ENCODE measurements at places on chromosomes 2 and 18.

DNA sequence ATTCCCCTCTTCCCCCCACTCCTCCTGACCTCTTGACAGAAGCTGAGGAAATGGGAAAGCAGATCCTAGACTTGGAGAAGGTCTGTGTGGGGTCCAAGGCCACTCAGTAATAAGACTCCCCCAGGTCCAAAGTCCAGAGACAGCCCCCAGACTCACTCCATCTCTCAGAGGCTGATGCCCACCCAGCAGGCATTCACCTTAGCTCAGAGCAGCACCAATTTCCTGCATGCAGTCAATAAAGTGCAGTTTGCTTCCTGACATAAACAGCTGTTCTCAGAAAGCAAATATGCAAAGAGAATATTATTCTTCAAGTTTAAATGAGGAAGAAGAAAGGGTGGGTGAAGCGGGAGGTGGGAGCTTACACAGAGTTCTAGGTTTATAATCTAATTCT lies 84.1 kb upstream of the RTN4 start:
- no peak for DNase-seq

DNA sequence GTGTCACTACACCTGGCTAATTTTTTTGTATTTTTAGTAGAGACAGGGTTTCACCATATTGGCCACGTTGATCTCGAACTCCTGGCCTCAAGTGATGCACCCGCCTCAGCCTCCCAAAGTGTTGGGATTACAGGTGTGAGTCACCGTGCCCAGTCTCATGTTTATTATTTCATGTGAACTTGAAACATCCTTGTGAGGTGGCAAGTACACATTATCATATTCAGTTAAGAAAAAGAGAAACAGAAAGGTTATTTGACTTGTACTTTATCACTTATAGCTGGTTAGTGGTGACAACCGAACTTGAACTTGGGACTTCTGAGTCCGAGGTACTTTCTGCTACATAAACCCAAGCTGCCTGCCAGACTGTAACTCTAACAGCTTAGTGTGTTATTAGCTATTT lies 24.4 kb downstream of the ABHD3 start:
- DNase-seq, result no peak

DNA sequence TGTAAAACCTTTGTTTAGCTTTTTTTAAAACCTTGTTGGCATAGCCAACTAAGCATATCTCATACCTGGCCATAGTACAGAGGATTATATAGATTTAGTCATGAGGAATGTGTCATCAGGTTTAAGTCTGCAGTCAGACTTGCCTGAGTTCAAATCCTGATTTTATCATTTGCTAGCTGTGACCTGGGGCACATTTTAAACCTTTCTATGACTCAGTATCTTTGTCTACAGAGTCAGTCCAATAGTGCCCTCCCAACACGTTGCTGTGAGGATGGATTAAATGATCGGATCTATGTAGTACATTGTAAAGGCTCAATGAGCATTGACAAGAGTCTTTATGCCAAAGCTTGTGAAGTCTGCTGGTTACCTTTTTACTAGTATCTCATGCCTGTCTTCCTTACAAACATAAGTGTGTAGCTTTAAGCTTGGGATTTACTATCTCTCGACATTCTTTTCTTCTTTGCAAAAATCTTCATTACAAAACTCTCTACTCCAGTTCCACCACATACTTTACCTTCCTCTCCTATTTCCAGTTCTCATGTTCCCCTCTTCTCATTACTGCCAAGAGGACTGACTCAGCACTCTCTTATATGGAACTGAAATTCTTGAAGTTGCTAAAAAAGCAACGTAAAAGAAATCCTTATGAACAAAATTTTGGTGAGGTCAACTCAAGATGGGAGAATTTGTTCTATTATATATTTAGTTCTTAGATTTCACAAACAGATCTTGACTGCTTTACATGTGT lies 68.1 kb upstream of the RBMS1 start:
- no peak for DNase-seq

DNA sequence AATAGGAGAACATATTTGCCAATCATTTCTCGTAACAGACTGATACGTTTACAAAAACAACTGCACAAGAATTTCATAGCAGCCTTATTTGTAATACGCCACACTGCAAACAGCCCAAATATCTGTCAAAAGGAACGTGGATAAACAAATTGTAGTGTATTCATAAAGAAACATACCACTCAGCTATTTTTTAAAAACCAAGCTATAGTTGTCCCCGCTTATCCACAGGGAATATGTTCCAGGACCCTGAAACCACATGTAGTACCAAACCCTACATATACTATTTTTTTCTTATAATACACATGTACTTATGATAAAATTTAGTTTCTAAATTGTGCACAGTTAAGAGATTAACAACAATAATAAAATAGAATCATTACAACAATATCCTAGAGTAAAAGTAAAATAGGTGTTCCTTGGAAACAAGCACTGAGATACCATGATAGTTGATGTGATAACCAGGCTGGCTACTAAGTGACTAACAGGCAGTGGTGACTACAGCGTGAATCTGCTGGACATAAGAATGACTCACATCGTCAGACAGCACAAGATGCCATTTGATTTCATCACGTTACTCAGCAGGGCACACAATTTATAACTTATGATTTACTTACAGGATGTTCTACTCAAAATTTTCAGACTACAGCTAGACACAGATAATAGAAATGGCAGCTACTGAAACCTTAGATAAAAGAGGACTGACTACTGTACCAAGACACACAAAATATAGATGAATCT lies 367.4 kb downstream of the NCKAP5 start:
- DNase-seq, result no peak

GRCh38 chr2:37388074-37388473 lies 43.6 kb downstream of the QPCT start:
- no peak for DNase-seq

DNA sequence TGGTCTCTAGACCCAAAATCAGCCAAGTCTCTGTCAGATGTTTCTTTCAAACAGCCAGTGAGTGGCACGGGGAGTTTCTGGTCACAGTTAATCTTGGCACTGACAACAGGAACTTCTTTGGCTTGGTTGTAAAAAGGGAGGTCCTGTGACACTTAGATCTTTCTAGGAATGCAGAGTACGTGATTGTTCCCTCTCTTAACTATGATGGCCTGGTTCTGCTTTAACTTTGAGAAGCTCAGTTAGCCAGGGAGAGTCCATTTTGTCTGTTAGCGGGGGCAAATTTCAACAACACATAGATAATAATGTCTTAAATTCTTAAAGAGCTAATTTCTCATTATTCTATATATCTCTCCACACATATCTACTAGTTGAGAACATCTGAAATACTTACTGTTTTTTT lies 344.5 kb upstream of the LRRTM4 start:
- DNase-seq, result no peak

GRCh38 chr2:142012797-142013196 lies 118.0 kb downstream of the LRP1B start:
- DNase-seq, result no peak

DNA sequence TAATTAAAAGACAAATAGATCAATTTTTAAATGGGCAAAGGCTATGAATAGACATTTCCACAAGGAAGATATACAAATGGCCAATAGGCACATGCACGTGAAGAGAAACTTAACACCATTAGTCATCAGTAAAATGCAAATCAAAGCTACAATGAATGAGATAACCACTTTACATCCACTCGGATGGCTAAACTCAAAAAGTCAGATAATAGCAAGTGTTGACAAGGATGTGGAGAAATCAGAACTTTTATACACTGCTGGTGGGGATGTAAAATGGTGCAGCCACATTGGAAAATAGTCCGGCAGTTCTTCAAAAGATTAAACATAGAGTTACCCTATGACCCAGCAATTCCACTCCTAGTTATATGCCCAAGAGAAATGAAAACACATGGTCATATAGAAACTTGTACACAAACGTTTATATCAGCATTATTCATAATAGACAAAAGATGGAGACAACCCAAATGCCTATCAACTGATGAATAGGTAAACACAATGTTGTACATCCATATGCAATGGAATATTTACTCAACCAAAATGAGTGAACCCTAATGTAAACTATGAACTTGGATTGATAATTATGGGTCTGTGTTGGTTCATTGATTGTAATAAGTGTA lies 51.1 kb downstream of the SMAD7 start:
- DNase-seq, result no peak

DNA sequence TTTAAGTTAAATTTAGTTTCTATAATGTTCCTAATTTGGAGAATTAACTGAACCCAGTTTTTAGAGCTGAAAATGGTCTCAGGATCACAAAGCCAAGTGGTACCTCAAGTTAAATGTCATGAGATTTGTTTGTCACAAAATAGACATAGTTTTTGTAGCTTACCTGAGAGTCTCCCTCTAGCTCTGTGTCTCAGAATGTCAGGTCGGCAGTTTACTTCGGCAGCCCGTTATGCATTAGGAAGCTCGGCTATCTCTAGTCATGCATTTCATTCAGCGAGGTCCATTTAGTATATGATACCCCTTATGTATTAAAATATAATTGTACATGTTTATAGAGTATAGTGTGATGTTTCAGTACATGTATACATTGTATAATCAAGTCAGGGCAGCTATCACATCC lies 155.6 kb downstream of the EML6 start:
- no peak for DNase-seq

DNA sequence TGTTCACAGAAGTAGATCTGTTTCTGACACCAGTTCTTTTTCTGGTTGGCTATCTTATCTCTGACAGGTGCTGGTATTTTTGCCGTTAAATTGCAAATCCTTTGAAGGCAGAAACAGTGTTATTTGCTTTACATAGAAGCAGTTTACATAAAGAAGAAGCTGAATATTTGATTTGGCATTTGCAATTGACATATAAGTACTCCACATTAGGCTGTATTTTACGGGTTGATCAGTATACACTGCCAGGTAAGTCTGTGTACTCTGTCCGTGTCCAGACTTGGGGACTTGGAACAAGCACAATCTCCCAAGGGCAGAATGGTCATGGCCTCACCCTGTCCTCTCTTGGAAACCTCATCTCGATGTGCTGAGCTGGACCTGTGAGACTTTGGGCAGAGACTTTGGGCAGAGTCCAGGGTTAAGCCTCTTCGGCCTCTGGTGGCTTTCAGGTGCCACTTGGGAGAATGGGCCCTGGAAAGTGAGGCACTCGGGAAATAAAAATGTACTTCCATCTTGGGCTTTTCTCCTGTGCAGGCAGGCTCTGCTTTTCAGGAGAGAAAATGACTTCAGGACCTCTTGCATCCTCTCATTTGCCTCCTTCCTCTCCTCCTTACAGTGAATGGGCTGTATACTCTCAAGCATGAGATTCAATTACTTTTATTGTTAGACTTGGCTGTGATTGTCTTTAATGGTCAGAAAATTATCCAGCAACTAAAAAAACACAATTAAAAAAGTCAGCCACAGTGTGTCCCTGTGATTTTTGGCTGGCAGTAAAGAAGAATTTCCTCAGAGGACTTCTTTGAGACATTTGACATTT lies 108.5 kb downstream of the RAPGEF4 start:
- DNase-seq, result no peak

Data from NCI-H1105 treated with DMSO at 0.1 percent for 48 hours (cell line).